ENCODE measurements at places on chromosomes 16 and 17. TPM values are rescaled to one million over a fixed set of nuclear protein-coding genes. Genes with fewer than 3 reads are reported as not detected.

The CMTM2 gene
- total RNA-seq = not detected

The ZFHX3 gene
- 6.3 TPM for total RNA-seq

The CTRL gene
- total RNA-seq = 1.8 TPM

The MRM3 gene
- total RNA-seq = 45.9 TPM

The CCL17 gene
- not detected for total RNA-seq

The CDRT15L2 gene
- not detected for total RNA-seq

The SLC16A13 gene
- 9.2 TPM for total RNA-seq

The TPPP3 gene
- 10.8 TPM for total RNA-seq

The MFAP4 gene
- not detected for total RNA-seq

The TOX3 gene
- 0.38 TPM for total RNA-seq

The TLK2 gene
- total RNA-seq = 33.7 TPM

The KARS1 gene
- total RNA-seq = 164 TPM

The CD300LB gene
- total RNA-seq = 0.03 TPM

The TSPOAP1 gene
- total RNA-seq = not detected

The CD300E gene
- total RNA-seq = not detected

The KCNJ16 gene
- 0.22 TPM for total RNA-seq

The TBC1D3G gene
- total RNA-seq = not detected

The CASKIN2 gene
- total RNA-seq = 10.5 TPM

The CTRB1 gene
- total RNA-seq = not detected

Data from A549 treated with CORT108297 at 1 μM for 4 hours (cell line).